ENCODE measurements at places on chromosomes 4 and X.

GRCh38 chrX:63739885-63740284, 45.1 kb downstream of the ARHGEF9 start:
- no peak for DNase-seq

- no peak for DNase-seq
These were observed 210.1 kb upstream of the LNX1 start for GRCh38 chr4:53801373-53801772.

DNA sequence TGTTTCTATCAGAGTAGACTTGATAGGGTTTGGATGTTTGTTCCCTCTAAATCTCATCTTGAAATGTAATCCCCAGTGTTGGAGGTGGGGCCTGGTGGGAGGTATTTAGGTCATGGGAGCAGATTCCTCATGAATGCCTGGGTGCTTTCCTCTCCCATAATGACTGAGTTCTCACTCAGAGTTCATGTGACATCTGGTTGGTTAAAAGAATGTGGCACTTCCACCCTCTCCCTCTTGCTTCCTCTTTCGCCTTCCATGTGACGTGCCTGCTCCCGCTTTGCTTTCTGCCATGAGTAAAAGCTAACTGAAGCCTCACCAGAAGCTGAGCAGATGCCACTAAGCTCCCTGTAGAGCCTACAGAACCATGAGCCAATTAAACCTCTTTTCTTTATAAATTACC, 47.3 kb upstream of the SRPX start:
- DNase-seq, result peak; percentile 15

DNA sequence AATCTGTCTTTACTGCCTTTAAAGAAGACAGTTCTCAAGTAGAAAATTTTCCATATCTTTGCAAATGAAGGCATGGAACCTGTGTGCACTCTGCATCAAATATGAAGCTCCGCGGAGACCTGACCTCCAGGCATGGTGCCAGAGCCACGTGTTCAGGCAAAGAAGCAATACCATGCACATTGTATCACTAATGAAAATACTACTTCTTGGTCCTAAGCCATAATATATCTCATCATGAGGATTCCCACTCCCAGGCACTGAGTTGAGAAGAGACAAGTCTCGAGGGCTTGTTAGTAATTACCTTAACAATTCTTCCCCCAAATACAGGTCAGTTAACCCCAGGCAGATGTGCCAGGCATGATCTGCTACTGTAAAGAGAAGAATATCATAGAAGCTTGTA, 56.7 kb downstream of the PCDH19 start:
- no peak for DNase-seq

- no peak for DNase-seq
These were observed 23.6 kb downstream of the PPP2R3B start for GRCh38 chrX:362937-363620.

GRCh38 chr4:152626790-152627189, 53.0 kb downstream of the TMEM154 start:
- no peak for DNase-seq

GRCh38 chr4:152599095-152599494, 63.2 kb upstream of the FBXW7 start:
- no peak for DNase-seq

GRCh38 chr4:61223385-61223784, 23.3 kb downstream of the ADGRL3 start:
- DNase-seq, result no peak

DNA sequence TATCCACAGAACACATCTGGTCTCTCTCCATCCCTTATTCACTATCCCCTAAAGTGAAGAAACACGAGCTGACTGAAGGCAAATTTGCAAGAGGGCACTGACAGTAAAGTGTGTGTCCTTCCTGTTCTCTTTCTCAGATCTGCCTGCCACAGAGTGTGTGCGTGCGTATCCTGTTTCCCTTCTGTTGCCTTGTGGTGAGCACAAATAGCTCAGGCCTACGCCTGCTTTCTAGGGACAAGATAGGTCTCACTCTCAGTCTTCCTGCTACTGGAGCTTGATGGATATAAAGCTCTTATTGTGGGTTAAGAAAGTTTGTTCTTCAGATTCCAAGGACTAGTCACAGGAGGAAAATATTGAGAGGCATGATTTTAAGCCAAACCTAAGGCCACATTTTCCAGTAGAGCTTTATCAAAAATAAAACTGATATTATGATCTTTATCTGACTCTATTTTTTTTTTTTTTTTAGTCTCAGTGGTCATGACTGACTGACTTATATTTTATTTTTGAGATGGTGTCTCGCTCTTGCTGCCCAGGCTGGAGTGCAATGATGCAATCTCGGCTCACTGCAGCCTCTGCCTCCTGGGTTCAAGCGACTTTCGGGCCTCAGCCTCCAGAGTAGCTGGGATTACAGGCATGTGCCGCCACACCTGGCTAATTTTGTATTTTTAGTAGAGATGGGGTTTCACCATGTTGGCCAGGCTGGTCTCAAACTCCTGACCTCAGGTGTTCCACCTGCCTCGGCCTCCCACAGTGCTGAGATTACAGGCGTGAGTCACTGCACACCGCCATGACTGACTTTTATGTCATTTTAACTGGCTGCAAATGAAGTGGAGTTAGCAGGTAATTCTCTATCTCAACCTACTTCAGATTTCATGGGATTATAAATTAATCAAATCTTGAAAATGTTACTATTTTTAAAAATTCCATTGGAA, 140.3 kb upstream of the SH3RF1 start:
- peak; percentile 89 for DNase-seq

DNA sequence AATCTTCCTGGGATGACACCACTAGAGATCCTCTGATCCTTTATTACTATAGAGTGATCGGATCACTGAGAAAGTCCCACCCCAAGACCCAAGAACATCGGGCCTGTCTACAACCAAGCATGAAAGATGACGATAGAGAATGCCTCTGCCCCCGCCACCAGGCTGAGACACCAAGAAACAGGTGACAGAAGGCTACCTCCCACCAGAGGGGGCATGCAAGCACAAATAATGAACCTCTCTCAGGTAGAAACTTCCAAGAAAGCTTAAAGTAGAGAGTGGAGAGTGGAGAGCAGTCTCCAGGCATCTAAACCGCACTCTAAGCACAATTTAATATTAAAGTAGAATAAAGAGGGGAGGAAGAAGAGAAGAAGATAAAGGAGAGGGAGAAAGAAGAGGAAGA, 402.6 kb downstream of the INPP4B start:
- no peak for DNase-seq

- no peak for DNase-seq
These were observed 90.3 kb downstream of the ATP11C start for GRCh38 chrX:139842326-139843185.

GRCh38 chr4:6206771-6207290, 6.5 kb upstream of the JAKMIP1 start:
- DNase-seq, result no peak

- no peak for DNase-seq
These were observed 27.0 kb upstream of the GPR78 start for GRCh38 chr4:8553216-8553615.

Measured in iris pigment epithelial cell (primary cell).